ENCODE measurements at places on chromosomes 5 and 9.

DNA sequence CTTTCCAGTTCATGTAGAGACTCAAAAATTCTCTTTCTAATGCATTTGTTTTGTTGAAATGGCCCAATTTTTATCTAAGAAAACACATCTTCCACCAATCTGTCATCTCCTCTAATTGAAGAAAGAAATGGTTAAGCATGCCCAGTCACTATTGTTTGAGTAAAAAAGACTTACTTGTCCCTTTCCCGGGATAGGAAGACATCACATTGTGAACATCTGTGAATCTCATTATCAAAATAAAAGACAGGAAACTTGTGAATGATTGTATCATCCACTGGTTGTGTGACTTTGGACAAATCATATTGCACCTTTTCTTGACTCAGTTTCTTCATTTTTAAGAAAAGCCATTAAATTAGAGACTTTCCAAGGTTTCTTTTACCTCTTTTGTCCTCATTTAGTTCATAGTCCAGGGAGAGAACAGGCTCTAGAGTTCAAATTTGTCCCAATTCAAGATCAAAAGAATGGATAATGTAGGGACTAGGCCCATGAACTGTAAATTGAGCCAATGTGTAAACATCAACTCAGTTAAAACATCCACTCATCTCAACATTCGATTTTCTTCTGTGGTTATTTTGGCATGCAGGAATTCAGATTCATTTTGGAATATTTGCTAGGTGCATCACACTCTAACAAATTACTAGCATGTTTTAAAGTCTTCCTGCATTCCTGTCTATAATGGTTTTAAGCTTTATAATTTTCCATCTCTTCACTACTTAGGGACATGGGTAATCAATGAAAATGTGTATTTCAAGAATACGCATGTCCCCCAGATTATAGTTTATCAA, 838.0 kb upstream of the WWC1 start:
- no peak for DNase-seq

- DNase-seq, result no peak
Observed at GRCh38 chr9:136098844-136099243, 3.8 kb upstream of the NACC2 start.

- no peak for DNase-seq
Observed at GRCh38 chr5:128228521-128228920, 145.0 kb downstream of the SLC12A2 start.

DNA sequence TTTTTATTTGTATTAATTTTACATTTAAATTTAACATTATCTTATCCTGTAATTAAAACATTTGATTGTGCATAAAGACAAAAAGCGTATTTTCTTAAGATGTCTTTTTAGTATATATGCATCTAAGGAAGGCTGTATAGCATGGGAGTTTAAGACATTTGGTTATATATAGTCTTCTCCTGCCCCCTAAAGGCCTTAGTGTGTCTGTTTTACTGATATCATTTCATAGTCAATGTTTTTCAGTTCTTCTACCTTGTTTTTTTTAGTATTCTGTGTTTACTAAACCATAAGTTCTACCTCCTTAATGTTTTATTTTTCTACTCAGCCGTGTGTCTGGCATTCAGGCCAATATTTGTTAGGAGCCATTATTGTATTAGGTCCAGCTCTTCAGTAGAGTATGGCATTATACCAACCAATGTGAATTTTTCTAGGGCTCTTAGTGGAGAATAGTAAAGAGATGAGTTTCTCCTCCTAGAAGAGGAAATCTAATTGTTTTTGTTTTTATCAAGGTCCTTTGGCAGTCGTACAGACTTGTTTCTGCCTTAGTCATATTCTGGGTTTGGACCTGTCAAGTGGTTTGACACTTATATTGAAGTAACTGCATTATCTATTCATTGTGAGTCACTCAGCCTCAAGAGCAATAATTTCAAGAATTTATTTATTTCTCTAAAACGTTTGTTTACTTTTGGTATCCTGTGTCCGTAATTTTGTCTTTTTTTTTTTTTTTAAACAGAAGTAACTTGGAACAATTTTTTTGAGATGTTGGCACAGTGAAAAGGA, 74.8 kb downstream of the SLF1 start:
- peak; percentile 67 for DNase-seq

GRCh38 chr9:28464481-28465216, 891.4 kb upstream of the C9orf72 start:
- no peak for DNase-seq

- no peak for DNase-seq
Observed at GRCh38 chr9:137436761-137437600, 4.2 kb downstream of the ENTPD8 start.

GRCh38 chr5:73726606-73727231, 100.7 kb downstream of the ARHGEF28 start:
- no peak for DNase-seq

- no peak for DNase-seq
Observed at GRCh38 chr9:127176631-127177030, 54.2 kb upstream of the ANGPTL2 start.

DNA sequence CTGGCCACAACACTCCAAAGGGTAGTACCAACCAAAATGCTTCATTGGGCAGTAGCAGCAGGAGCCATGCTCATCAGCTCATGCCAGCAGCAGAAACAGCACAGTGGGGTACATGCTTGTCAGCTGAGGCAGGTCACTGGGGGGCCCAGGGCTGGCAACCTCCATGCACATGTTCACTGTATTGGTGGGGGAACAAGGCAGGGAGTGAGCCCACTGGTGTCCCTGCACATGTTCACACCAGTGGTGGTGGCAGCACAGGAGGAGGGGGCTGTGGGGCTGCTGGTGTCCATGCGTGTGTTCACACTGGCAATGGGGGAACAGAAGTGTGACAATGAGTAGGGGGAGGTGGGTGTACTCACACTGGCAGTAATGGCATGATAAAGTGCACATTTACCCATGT, 254.3 kb upstream of the KIF2A start:
- DNase-seq, result no peak

DNA sequence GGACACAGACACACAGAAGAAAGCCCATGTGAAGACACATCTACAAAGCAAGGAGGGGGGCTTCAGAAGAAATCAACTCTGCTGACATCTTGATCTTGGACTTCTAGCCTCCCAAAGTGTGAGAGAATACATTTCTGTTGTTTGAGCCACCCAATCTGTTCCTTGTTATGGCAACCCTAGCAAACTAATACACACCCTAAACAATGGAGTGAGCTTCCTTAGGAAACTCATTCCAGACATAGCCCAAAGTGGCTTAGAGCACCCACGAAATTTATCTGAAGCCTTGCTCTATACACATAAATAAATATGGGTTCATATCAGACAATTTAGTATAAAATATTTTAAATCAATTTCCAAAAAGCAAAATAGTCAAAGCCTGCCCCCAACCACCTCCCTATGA, 7.6 kb upstream of the TBC1D2 start:
- DNase-seq, result no peak

- no peak for DNase-seq
Observed at GRCh38 chr5:68431601-68432337, 216.2 kb downstream of the PIK3R1 start.

GRCh38 chr5:66209794-66210193, 65.7 kb downstream of the SREK1 start:
- DNase-seq, result no peak

GRCh38 chr5:14066326-14066725, 76.8 kb upstream of the TRIO start:
- no peak for DNase-seq

DNA sequence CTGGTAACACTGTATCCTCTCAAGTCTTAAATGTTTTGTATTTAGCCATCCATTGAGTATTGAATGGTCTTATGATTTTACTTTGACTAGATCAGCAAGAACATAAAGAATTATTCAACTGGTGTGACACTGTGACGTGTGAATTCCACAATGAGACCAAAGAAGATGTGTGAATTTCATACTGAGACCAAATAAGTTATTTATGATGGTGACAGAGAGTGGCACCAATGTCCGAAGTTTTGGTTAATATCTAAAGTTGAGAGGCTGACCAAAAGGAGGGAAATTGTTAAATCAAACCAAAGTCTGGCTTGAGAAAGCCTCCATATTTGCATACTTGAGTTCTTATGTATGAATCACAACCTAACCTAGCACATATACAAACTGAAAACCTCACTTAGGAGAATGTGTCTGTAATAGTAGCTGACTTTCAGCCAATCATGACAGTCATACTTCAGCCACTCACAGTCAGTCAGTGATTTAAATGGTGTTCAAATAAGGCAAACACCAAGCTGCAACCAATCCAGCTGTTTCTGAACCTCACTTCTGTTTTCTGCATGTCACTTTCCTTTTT, 31.5 kb upstream of the FAM170A start:
- no peak for DNase-seq

- DNase-seq, result no peak
Observed at GRCh38 chr5:1728846-1729245, 70.8 kb downstream of the MRPL36 start.

GRCh38 chr5:163594951-163595350, 89.5 kb downstream of the MAT2B start:
- DNase-seq, result no peak

- DNase-seq, result no peak
Observed at GRCh38 chr5:173329491-173330337, 1.5 kb upstream of the STC2 start.

- DNase-seq, result no peak
Observed at GRCh38 chr5:111389390-111390082, 122.8 kb downstream of the STARD4 start.

GRCh38 chr9:127545196-127546124, 66.6 kb upstream of the STXBP1 start:
- DNase-seq, result no peak

GRCh38 chr9:87827341-87827740, 55.3 kb upstream of the SPATA31E1 start:
- DNase-seq, result no peak

GRCh38 chr9:74940600-74940999, 12.1 kb downstream of the C9orf40 start:
- DNase-seq, result no peak

- DNase-seq, result no peak
Observed at GRCh38 chr9:111320631-111321030, 9.4 kb downstream of the OR2K2 start.

DNA sequence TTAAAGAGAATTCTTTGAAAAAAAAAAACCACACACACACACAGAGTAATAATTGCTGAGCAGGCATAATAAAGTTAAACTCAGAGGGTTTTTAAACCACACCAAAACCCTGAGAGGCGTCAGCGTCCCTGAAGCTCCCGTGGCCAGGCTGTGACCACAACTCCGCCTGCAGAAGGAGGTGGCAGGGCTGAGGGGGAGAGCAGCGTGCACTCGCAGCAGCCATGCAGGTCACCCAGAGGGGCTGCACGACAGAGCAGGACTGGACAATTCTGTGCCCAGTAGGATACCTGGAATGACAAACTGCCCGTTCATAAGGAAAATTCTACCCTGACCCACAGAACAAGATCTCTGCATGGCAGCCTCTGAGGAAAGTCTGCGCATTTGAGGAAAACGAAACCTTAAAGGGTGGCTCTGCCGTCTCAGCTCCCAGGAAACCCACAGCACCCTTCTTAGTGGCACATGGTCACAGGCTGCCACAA, 44.0 kb downstream of the ROR2 start:
- no peak for DNase-seq

DNA sequence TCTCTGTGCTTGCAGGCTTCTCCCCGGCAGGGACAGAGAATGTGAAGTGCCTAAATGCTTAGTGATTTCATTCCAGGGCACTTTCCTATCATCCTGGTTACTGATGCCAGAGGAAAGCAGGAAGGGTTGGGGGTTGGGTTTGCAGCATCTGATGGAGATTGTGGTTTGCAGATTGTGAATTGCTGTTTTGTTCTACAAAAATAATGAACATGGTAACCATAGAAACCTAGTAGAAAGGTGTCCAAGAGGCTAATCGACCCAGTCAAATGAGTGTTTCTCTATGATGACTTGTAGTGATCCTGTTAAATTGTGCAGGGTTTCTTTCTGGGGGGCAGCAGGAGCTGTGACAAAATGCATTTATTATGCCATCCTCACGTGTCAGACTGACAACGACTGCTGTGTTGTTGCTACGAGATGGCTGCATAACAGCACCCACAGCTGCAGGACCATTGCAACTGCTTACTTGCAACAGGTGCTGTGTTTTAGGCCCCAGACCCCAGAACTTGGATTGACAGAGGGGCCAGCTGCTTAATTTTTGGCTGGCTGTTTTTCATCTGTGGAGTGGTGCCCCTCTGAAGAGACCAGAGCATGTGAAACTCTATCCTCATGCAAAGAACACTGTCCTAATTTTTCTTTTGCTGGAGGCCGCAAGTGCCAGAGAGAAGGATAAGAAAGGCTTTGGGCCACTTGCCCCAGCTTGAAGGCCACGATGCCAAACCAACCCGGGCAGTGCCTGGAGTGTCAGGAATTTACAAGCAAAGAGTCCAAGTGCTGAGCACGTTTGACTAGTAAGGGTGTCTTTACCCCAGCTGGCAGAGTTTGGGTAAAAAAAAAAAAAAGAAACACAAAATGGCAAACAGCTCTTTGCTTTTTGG, 397.8 kb downstream of the GADD45G start:
- DNase-seq, result no peak

- DNase-seq, result no peak
Observed at GRCh38 chr5:177476531-177477233, 3.2 kb upstream of the DBN1 start.

- DNase-seq, result no peak
Observed at GRCh38 chr9:137211532-137211931, 6.0 kb downstream of the NDOR1 start.

DNA sequence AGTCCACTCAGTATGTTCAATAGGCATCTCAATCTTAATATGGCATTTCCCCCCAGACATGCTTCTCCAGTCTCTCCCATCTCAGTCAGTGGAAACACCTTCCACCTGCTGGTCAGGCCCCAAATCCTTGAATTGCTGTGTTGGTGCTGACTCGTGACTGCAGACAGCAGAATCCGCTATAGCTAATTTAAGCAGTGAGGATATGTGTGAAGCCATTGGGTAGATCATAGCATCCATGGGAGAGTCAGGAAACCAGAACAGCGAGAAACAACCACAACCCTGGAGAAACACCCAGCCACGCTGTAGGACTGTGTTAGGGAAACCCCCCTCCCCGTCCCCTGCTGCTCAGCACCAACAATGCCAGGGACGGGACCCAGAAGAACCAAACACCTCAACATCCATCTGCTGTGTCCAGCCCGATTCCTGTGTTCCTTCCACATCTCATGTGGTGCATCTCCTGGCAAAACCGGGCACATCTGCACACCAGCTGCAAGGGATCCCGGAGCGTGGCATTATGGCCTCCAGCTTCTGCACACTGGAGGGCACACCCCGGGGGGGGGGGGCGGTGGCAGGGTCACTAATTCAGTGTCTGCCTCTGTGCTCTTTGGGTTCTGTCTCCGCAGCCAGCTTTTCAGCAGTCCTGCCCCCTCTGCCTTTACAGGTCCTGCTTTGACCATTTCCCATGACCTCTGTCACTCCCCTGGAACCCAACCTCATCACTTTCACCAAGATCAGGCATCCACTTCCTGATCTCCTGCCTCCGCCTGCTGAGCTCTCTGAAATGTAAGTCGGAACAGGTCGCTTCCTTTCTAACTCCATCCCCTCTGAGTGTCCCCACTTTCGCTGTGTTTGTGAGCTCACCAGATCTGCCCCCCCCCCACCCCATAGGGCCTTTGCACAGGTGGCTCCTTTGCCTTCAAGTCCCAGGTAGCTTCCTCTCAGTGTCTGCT, 2.4 kb upstream of the PLEKHG4B start:
- DNase-seq, result no peak

GRCh38 chr5:34790069-34790468, 48.9 kb upstream of the TTC23L start:
- DNase-seq, result no peak

- DNase-seq, result no peak
Observed at GRCh38 chr9:83424831-83425230, 113.4 kb downstream of the FRMD3 start.

- DNase-seq, result no peak
Observed at GRCh38 chr5:1877103-1878049, 5.3 kb downstream of the IRX4 start.

Data from dermis microvascular lymphatic vessel endothelial cell (primary cell).